Thoracic aorta endothelial cell (primary cell): ENCODE measurements at places on chromosomes 5 and 9. TPM values are rescaled to one million over a fixed set of nuclear protein-coding genes. Genes with fewer than 3 reads are reported as not detected.

Gene INSL6
- total RNA-seq = not detected in 2 replicates

Gene MAP1B
- total RNA-seq = 296 and 318 TPM in 2 replicates

Gene DRD1
- not detected in 2 replicates for total RNA-seq

Gene TLE4
- total RNA-seq = 43.9 and 47.4 TPM in 2 replicates

Gene XPA
- total RNA-seq = 12.9 and 15.8 TPM in 2 replicates
